ENCODE measurements at places on chromosomes 5 and 9. TPM values are rescaled to one million over a fixed set of nuclear protein-coding genes. Genes with fewer than 3 reads are reported as not detected.

DNA sequence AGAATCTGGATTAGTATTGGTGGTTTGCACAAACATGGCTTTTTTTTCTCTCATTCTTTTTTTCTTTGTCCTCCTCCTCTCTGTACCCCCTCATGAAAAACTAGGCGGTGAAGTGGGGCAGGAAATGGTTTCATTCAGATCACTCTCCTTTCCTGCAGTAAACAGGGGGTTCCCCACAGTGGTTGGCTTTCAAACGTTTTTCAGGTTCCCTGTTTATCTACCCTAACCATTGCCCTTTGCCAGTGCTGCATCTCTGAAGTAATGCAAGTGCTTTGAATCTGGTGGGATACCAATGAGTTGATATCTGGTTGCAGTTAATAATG, 29.8 kb downstream of the NR4A3 start:
- DNase-seq = no peak

DNA sequence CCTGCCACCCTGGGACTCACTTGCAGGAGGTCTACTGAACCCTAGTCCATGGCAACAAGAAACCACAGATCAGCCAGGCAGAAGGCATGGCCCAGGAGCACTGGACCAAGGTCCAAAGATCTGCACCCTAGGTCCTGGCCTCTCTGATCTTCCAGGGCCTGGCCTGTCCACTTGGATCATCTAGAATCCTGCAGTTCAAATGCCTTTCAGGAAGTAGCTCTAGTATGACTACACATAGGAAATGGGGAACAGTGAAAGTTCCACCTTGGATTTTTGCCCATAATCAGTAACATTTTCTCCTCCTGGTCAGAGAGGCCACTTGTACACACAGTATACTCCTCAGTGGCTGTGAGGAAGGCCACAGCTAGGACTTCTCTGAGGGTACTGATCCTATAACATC, 11.5 kb downstream of the ANXA6 start:
- DNase-seq = no peak

- no peak for DNase-seq
Measured at GRCh38 chr5:10655972-10656830, 92.3 kb downstream of the ANKRD33B start.

GRCh38 chr9:108579757-108580439, 275.9 kb downstream of the ACTL7B start:
- no peak for DNase-seq

- DNase-seq = no peak
Measured at GRCh38 chr9:72844440-72844768, 108.4 kb downstream of the ALDH1A1 start.

DNA sequence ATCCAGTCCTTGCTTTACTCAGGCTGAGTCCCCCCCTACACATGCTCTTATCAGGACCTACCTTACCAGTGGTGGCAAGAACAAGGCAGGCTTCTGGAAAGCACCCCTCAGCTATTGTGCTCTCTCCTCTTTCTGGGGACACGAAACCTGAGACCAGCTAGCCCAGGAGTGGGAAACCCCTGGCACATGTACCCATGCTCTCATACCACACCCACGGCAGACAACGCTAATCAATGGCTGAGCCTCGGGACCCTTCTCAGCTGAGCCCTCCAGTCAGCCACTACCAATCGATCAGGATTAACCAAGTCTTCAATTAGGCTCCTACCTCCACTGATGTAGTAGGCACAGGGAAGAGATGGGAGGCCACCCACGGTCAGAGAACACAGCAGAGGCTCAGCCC, 65.1 kb downstream of the VAV2 start:
- DNase-seq = no peak

DNA sequence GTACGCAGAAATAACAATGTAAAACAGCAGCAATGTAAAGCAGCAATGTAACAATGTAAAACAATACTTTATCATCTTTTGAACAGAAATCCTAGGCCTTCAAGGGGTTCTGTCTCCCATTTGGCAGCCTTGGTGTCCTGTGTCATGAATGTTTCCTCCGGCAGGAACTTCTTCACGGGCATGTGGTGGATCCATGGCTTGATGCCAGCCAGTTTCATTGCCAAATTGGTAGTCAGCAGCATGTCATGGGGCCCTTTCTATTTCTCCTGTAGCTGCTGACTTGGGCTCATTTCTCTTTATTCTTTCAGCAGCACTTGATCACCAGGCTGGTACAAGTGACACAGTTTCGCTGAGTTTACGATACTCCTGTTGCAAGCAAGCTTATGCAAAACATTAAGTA, 275.3 kb downstream of the HTR1A start:
- no peak for DNase-seq

GRCh38 chr5:81361600-81361999, 32.3 kb downstream of the ACOT12 start:
- DNase-seq = peak; percentile 14

DNA sequence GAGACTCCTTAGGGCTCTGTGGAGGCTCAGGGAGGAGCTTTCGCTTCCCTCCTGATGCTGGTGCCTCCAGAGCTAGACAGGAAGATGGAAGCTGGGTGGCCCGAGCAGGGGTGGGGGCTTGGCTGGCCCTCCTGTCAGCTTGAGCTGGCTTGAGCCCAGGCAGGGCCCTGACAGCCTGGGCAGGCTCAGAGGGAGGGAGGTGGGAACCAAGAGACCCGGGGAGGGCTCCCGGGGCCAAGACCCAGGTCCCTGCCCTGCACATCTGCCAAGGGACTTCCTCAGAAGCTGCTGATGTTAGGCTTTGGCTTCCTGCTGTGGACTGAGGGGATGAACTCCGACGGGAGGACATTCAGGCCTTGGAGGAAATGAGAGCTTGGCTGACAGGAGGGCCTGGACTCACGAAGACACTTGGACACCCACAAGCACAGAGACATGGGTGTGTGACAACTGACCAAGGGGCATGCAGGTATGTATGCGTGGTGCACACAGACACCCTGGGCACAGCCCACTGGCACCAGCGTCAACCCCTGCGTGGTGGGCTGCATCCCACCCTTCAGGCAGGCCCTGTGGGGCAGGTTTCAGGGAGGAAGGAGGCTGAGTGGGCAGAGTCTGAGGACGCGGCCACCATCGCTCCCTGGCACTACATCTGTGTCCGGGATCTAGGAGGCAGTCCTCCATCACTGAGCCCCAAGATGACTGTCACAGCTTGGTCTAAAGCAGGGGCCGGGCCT, 1.7 kb upstream of the LTC4S start:
- DNase-seq = no peak

DNA sequence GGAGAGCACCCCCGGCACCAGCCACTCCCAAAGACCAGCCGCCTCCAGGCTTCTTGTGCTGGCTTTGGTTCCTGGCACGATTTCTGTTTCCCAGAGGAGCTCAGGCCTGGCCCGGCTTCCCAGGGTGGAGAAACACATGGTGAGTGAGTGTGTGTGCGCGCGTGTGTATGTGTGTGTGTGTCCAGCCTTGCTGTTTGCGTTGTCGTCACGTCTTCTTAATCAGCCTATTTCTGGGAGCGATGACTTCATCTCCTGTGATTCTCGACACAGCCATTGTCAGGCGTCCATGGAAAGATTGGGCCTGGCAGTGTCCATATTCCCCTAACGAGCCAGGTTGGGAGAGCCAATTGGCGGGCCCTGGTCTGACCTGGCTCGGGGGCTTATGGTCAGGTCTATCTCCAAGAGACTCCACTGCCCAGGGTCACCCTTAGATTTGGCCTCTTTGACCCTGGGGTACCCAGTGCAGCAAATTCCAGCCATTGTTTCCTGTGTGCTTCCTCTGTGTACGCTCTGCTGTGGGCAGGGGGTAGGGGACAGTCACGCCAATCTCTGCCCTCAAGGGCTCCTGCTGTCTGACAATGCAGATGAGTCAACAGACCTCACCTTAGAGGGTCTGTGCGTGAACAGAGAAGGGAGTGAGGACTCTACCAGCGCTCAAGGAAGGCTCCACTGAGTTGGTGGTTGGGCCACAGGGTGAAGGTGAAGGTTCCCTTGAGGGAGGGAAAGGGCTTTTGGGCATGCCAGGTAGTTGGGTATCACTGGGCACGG, 73.8 kb downstream of the DAB2IP start:
- DNase-seq = no peak

DNA sequence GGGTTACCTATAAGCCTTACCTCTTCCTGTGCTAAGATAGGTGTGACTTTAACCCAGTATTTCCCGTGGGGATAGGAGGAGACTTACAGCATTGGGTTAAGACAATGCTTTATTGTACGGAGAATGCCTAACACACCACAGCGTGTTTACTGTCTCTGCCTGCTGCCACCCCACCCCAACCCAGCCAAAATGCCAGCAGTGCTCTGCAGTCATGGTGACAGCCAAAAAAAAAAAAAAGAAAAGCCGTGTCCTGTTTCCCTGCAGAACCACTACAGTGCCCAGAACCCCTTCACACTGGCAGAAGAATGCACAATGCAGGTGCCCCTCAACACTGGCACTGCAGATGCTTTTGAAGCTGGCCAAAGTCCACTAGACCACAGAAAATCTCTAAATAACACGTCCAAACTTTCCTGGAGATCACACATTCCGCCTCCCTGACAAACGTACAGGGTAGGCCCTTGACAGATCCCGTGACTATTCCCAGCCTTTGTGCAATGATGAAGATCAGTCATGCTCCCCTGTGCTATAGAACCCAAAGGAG, 102.2 kb downstream of the SERINC5 start:
- DNase-seq = no peak

GRCh38 chr5:23411994-23412393, 95.4 kb upstream of the PRDM9 start:
- DNase-seq = no peak

DNA sequence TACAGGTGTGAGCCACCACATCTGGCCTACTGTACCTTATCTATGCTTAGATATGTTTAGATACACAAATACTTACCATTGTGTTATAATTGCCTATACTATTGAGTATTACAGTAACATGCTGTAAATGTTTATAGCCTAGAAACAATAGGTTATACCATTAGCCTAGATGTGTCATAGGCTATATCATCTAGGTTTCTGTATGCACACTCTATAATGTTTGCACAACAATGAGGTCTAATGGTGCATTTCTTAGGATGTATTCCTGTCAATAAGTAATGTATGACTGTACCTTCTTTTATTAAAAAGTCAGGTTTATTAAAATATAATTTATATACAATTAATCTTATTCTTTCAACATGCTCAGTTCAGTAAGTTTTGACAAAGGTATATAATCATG, 683.1 kb downstream of the LRRC70 start:
- DNase-seq = no peak

DNA sequence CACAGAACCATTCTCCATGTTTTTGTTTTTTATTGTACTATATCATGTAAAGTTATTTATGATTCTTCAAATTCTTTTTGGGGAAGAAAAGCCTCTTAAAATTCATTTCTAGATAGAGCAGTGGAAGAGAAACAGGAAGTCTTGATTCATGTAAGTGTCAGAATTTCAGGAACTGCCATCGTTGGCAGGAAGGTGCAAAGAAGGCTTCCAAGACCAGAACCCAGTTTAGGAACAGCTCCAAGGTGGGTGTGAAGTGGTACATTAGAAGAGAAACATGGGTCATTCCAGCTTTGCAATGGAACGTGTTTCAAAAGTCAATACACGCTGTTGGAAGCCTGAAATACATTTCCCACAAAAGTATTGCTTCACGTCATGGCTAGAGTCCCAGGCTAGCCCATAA, 14.8 kb downstream of the SAXO1 start:
- DNase-seq = no peak

GRCh38 chr5:53041071-53041692, 52.0 kb downstream of the ITGA2 start:
- no peak for DNase-seq

DNA sequence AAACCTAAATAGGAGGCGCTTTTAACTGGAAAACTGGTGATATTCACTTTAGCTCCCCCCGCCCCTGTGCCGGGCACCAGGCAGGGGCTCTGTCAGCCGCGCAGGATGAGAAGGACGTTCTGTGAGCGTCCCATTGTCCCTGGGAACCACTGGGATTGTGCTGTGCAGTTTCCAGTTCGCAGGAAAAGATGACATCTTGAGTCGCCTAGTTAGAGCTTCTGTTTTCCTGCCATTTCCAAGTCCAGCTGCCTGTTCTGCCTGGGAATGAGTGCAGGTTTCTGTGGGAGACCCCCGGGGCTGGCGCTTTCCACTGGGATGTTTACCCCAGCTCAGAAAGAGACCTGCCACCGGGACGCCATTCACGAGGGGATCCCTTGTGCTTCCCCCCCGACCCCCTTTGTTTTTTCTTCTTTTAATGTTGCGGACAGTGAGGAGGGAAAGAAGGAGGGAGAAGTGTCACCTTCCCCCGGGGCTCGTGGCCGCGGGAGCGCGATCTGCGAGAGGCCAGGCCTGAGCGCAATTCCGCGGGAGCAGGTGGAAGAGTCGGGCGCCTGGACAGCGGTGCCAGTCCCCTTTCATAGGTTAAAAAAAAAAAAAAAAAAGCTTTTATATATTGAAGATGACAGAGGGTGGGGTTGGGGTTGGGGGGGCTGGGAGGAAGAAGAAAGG, 121.5 kb downstream of the RMI1 start:
- DNase-seq = no peak

DNA sequence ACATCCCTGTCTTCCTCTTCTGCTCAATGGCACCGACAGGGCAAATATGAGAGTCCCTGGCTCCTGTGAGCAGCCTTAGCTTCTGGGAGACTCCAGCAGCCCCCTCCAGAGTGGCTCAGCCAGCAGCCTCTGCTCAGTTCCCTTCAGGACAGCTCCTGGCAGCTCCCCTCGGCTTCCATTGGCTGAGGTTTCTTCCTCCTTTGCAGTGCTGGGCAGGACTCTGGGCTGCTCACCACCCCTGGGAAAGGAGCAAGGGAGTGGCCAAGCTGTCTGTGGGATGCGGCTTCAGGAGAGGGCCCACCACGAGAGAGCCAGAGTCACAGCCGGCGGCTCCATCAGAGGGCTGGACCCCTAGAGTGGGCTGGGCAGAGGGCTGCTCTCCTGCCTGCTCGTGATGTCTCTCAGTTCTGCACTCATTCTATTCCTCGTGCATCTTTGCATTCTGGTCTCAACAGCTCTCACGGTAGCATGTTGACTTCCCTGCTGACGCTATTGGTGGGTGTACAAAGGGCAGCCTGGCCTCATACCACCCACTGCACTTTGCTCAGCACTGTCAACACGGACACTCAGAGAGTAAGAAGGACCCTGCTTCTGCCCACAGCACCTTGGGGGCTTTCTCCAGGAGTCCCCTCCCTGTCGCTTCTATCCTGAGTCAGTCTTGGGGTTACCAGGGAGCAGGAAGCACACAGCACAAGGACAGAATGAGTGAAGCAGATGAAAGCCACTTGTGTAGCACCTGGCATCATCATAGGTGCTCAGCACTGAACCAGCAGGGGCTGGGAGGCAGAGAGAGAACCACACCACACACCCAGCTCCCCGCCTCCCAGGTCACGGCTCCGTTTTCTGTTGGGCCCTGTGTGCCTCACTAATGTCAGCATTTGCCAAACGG, 80.9 kb upstream of the ALDH1B1 start:
- DNase-seq = no peak

GRCh38 chr9:92642564-92642963, 27.4 kb downstream of the IPPK start:
- DNase-seq = no peak

TAF11L5 gene
- not detected for polyA plus RNA-seq

MAMDC2 gene
- polyA plus RNA-seq = 1.5 TPM

SPATA31E1 gene
- polyA plus RNA-seq = not detected

PLEKHG4B gene
- polyA plus RNA-seq = 0.37 TPM

SH2D3C gene
- 13.7 TPM for polyA plus RNA-seq

PCA3 gene
- polyA plus RNA-seq = 0.11 TPM

TMEM215 gene
- polyA plus RNA-seq = not detected

GZMA gene
- polyA plus RNA-seq = 2.2 TPM

IL12B gene
- not detected for polyA plus RNA-seq

PCDHB13 gene
- 0.86 TPM for polyA plus RNA-seq

EXOSC2 gene
- 13.0 TPM for polyA plus RNA-seq

TMEM203 gene
- 53.5 TPM for polyA plus RNA-seq

PCDHGB4 gene
- 1.0 TPM for polyA plus RNA-seq

C7 gene
- 158 TPM for polyA plus RNA-seq

PNPLA7 gene
- polyA plus RNA-seq = 2.1 TPM

SLIT3 gene
- polyA plus RNA-seq = 14.5 TPM

INSL4 gene
- polyA plus RNA-seq = not detected

All from kidney (tissue), 22 donors.